Fibroblast of the aortic adventitia (primary cell): ENCODE measurements at places on chromosomes 2 and 18.

DNA sequence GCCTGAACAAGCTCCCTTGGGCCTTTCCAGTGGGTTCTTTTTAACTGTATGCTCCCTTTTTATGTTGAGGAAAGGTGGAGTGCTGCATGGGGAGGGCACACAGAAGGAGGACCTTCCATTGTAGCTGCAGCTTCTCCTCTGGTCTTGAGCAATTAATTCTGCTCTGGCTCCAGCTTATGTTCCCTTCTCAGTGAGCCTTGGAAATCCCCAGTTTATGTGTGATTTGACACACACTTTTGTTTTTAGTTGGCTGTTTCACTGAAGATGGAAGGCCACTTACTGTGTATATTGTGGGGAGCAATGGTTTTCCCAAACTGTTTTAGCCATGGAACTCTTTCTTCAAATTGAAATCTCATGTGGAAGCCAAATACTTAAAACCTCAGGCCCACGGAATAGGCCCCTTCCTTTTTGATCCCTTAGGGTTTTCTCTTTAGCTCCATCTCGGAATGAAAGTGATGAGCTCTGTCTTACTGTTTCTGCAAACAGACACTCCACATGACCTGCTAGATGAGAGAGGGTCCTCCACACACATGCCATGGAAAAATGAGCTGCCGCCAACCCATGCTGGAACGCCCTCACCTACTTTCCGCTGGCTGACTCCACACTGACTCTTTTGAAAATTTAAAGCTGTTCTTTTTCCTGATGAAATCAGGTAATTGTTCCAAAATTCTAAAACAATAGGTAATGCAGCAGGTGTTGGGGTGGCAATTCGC, 280.9 kb upstream of the SIX2 start:
- peak; percentile 48 for DNase-seq

- DNase-seq, result no peak
Measured at GRCh38 chr18:29057703-29058102, 880.8 kb upstream of the CDH2 start.

DNA sequence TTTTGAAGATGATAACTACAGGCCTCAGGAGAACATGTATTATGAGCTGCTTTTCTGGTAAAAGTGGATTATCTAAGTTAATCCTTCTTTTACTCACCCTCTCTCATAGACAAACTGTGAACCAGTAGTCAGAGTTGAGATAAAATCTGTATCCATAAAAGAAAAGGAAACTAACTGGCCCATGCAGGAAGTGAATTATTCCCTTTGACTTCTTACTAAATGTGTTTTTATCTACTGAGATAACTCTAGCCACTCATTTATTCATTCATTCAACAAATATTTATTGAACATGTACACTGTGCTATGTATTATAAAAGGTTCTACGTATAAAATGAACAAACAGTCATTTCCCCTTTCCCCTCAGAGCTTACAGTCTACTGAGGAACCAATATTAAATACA, 10.0 kb downstream of the WDR35 start:
- DNase-seq, result peak; percentile 2

- DNase-seq, result no peak
Measured at GRCh38 chr2:174080672-174081121, 115.5 kb upstream of the SP3 start.

- DNase-seq, result no peak
Measured at GRCh38 chr18:76051396-76052226, 443.4 kb downstream of the ZNF516 start.

- DNase-seq, result no peak
Measured at GRCh38 chr2:20241973-20242726, 17.2 kb upstream of the SDC1 start.

- DNase-seq, result peak; percentile 92
Measured at GRCh38 chr2:177397481-177398289, 5.1 kb downstream of the AGPS start.

DNA sequence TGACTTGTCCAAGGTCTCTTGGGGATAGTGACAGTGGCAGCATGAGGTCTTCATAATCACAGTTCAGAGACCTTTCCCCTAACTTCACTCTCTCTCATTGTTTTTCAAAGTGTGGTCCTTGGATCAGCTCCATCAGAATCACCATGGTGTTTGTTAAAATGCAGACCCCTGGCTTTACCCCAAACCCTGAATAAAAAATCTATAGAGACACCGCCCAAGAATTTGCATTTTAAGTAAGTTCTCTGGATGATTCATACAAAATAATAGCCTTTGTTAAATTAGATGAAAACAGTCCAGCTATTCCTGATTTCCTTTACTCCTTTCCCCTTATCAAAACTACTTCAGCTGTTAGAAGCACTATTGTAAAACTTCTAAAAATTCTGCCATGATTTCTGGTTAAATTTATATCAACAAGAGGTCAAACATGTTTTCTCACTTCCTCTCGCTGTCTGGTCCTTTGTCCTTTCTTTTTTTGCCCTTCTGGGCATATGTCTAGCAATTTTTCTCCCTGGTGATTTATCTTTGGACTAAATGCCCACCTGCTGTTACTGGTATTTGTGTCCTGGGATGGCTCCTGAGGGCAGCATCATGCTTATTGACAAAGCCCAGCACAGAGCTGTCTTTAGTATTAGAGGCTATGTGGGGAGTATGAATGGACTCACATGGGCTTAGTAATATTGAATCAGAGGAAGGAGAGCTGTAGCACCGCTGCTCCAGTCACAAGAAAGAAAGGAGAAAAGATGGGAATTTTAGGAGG, 63.4 kb downstream of the LHCGR start:
- no peak for DNase-seq

DNA sequence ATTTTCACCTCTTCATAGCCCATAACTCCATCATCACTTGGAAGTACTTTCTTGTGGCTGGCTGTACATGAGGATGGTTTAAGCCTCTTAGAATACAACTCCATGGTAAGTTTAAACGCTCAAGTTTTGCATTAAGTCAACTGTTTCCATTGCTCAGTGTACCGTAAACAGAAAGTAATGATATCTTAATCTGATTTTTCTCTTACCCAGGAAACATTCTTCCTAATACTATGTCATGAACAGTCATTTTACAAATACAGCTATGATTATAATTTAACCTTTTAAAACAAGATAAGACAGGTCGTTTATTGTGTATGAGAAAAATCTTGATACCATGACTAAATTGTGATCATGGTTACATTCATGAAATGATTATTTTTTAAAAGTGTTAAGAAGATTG, 11.6 kb upstream of the DYNC2LI1 start:
- peak; percentile 8 for DNase-seq

DNA sequence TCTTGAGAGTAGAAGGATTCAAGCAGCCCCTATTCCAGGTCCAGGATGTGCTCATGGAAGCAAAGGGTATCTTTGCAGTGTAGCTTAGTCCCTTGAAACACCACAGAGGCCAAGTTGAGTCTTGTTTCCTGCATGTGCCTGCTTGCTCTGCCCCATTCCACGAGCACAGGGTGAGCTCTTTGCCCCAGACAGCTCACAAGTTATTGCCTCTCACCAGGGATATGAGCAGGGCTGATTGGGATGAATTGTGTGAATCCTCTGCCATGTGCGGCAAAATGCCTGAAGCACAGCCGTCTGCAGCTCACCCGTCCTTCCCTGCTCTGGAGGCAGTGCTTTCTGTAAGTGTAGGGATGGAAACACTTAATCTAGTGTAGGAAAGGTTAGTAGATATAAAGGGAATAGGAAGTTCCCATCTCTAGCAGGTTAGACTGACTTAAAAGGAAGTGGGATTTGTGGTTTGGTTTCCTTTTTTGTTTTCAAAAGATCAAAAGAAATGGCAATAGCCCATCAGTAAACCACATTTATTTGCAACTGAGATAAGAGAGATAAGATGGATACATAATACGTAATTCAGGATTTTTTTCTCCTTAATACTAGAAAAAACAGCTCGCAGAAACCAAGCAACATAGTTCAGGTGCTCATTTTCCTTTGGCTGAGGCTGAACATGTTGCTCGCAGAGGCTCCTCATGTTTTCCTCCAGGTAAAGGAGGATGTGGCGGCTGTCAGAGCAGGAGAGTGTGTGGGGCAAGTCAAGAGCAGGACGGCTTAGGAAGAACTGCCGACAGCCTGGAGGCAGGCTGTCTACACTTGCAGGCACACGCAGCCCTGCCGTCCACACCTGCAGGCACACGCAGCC, 41.4 kb downstream of the TMEM182 start:
- no peak for DNase-seq

DNA sequence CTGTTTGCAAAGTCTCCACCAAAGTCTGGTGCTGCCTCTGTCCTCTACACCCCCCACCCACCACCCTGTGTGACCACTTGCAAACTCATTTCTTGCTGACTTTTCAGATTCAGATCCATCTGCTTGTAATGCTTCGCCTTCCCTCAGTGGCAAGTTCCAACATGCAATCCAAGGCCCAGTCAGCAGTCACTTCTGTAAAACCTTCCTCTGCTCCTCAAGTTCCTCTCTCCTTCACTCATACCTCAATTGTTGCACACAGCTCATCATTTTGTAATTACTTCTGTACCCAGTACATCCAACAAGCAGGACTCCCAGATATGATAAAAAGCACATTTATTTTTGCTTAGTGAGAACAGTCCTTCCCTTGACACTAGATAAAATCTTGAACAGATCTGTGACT, 6.5 kb upstream of the LOXHD1 start:
- no peak for DNase-seq

- DNase-seq, result no peak
Measured at GRCh38 chr2:134178138-134178877, 75.6 kb upstream of the MGAT5 start.

GRCh38 chr2:217282531-217282930, 422.7 kb upstream of the TNP1 start:
- peak; percentile 88 for DNase-seq

GRCh38 chr2:165745916-165746315, 48.1 kb downstream of the GALNT3 start:
- peak; percentile 39 for DNase-seq
